ENCODE measurements at places on chromosomes 3 and 15.

DNA sequence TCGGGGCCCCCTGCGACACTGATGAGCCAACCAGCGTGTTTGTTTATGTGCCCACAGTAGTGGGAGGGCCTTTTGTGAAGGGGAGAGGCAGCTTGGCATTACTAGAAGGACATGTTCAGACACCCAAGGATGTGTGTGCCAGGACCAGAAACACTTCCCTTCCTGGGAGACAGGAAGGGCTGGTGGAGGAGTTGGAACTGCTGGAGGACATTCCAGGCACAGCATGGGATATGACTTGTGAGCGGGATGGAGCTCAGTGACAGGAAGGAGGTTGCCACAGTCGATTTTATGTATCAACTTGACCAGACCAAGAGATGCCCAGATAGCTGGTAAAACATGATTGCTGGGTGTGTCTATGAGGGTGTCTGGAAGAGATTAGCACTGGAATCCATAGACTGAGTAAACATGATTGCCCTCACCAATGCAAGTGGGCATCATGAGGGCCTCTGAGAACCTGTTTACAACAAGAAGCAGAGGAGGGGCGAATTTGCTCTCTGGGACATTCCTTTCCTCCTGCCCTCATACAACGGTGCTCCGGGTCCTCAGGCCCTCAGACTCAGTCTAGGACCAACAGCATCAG lies 106.4 kb upstream of the TLE3 start:
- no peak for DNase-seq

GRCh38 chr3:194598771-194599557 lies 34.3 kb downstream of the TMEM44 start:
- DNase-seq, result no peak

DNA sequence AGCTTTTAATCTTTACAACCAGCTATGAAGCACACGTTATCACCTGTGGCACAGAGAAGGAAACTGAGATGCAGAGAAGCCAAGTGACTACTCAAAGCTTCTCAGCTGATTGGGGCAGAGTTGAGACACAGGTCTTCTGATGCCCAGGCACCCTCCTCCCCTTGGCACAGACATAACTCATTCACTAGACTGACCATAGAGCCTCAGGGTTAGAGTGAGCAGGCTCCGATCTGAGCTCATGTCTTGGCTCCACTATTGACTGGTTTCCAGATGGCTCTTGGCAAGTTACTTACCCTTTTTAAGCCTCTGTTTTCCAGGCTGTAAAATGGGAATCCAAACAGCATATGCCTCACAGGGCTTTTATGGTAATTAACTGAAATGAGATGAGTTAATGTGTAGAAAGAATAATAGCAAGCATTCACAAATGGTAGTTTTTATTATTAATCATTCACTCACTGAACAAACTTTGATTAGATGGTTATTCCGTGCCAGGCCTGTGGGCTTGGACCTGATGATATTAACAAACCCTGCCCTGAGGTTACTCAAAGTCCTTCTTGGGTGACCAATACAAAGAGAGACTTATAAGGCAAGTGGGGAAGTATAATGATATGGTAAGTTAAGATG lies 184.3 kb downstream of the ANXA2 start:
- no peak for DNase-seq

DNA sequence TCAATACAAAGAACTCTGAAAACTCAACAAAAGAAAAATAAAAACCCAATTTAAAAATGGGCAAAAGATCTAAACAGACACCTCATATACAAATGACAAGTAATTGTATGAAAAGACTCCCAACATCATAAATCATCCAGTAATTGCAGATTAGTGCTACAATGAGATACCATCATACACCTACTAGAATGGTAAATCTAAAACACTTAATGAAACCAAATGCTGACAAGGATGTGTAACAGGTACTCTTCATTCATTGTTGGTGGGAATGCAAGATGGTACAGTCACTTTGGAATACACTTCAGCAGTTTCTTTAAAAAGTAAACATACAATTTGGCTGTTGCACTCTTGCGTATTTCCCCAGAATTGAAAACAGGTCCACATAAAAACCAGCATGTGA lies 68.4 kb downstream of the LHFPL4 start:
- no peak for DNase-seq

DNA sequence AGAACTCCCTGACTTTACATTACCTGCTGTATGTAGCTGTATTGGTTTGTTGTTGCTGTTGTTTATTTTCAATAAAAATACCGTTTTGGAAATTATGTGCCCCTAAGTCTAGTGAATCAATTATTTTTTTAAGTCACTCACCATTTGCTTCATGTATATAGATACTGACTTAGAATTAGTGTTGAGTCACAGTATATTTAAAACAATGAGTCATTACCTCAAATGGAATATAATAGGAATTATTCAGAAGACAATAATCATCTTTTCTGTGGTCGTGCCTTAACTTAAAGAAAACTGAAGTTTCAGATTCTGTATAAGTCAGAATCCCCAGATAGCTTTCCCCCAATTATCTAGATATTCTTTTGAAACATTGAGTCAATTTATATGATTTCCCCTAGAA lies 21.0 kb upstream of the ALDH1A2 start:
- DNase-seq, result no peak

DNA sequence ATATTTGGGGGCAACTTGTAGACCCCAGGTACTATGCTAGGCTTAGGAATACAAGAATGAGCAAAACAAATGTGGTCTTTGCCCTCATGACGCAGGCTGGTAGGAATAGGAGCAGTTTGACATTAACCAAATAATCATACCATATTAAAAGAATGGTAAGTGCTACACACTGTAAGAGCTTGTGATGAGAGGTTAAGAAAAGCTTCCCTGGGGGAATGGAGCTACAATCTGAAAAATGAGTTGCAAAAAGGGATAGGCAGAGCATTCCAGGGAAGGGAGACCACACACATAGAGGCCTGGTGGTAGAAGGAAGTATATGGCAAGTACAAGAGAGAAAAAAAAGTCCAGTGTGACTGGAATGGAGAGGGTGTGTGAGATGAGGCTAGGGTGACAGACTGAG lies 37.3 kb downstream of the TMOD3 start:
- DNase-seq, result no peak

GRCh38 chr3:143697975-143698374 lies 150.3 kb downstream of the SLC9A9 start:
- DNase-seq, result no peak

DNA sequence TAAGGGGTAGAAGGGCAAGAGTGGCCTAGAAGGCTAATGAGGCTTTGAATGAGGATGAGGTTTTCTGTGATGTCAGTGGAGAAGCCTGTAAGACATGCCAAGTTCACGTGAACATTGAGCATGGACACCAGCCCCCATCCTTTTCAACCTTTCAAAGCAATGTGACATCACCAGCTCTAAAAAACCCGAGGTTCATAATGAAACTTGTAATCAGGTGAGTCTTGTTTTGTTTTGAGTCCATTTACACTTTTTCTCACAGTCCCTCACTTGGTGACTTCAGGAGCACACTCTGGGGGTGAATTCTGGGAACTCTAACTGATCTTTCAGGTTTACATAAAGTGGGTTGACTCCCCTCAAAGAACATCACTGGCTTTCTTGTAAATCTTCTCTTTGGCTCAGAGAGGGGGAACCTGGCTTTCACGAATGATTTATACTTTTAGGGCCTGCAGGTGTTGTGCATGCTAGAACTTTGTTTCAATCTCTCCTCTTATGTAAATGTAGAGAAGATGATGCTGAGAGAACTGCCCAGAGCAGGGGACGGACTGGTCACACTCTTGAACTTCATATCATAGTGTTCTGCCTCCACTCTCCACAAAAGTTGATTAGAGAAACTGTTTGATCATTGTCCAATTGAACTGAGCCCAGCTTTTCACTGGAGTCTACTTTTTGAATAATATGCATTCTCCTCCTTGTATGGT lies 224.7 kb upstream of the SATB1 start:
- DNase-seq, result peak; percentile 43

DNA sequence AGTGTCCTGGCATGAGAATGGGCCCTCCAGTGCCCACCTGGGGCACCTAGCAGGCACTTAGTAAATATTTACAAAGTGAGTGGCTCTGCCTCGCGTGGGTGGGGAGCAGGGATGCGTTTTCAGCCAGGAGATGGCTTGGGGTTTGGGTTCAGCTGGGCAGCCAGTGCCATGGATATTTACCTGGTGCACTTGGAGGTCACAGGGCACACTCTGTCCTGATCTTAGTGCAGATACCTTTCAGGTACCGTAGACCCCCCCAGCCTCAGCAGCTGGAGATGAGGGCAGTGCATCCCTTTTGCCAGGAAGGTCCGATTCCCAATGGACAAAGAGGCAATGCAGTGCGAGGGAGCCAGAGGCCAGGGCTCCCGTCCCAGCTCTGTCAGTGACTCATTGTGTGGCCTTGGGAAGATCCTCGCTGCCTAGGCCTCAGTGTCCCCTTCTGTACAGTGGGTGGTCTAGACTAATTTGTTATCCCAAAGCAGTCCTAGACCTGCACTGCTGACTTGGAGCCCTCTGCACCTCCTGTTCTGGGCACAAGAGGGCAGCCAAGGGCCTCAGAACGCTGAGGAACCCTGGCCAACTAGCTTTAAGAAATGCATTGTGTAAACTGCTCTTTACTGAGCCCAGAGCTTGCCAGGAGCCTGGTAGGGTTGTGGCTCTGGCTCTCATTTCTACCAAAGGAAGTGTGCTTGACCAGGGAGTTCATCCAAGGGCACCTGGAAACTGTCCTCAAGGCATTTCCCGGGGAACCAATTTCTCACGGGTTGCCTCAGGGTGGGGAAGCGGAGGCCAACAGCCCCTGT lies 16.0 kb downstream of the HDAC11 start:
- DNase-seq, result peak; percentile 81

DNA sequence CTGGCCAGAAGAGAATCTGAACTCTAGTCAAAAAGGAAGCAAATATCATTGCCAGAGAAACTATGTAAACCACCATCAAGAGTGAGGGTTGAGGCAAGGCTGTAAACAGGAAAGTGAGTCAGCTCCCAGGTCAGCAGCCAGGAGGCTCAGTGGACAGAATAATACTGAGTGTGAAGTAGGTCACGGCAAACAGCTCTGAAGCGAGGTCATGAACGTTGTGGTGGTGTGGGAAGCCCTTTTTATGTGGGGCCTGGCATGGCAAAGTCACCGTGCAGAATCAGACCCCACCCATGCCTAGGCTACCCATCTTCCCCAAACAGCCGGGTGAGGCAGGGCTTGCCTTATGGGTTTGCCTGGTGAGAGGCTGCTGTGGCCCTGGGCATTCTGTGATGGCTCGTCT lies 43.9 kb downstream of the THBS1 start:
- DNase-seq, result peak; percentile 62

DNA sequence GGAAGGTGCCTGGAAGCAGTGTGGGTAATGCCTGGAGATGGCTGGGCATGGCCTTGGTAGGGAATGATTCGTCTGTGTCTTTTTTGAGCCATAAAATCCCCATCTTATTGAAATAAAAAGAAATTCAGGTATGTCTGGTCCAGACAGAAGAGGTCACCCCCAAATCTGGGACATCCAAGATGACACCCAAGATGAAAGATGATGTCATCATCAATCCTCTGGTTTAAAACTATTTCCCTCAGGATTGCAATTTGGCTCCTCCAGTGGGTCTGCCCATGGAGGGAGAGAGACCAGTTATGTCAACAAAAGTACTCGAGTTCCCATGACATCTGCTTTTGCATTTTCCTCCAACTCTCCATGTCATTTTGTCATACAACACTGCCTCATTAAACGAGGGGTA lies 16.7 kb upstream of the CCR9 start:
- no peak for DNase-seq

- no peak for DNase-seq
Measured at GRCh38 chr15:88090481-88091011, 166.0 kb downstream of the NTRK3 start.

Measured in activated T-cell treated with anti-CD3 and anti-CD28 coated beads, Interleukin-2, amount 50 U/mL, for 24 hours (primary cell).